ENCODE measurements at places on chromosomes 7 and 10. TPM values are rescaled to one million over a fixed set of nuclear protein-coding genes. Genes with fewer than 3 reads are reported as not detected.
A peak's percentile ranks its signal among the peaks of the same experiment; 100 is the strongest.

DNA sequence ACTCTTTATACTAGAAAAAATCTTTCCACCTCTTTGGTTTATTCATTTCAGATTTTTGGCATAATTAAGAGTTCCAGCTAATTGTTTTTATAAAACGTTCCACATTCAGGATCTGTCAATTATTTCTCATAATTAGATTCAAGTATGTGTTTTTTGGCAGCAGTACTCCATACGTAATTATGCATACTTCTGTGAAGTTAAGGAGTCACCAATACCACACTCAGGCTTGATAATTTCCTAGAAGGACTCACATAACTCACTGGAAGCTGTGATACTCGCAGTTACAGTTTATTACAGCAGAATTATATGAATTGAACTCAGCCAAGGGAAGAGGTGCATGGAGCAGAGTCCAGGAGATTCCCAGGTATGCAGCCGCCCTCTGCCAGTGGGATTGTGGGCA, 290.5 kb upstream of the AKR1E2 start:
- no peaks in the 10 kb centered on the region for H3K36me3 ChIP-seq
- peaks cover 10% of the 10 kb centered on the region for H3K4me1 ChIP-seq
- no peak overlapping the region for H3K27ac ChIP-seq
- no peak for DNase-seq
- H3K4me3 ChIP-seq: no peak overlapping the region

TYSND1 gene
- 11.4 TPM for total RNA-seq

DNA sequence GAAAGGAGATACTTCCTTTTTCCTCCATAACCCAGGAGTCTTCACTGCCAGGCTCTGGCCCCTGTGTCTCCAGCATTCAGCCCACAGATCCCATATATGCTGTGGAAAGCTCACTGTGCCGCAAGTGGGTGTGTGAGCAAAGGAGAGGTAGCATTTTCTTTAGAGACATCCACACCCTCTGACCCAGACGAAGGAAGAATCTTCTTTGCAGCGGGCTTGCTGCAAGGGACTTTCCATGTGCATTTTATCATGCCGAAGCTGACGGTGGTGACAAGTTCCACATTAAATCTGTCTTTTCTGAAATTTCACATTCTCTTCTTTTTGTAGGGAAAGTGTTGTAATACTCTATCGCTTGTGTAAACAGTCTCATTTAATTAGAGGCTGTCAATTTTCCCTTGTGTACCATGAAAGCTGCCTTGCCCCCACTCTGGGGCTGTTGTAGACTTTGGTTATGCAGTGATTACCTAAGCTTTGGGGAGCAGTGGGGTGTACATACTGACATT, 409.5 kb downstream of the SUGCT start:
- no peaks in the 10 kb centered on the region for H3K36me3 ChIP-seq
- H3K4me3 ChIP-seq: peak overlapping the region; percentile 39

GRCh38 chr10:36091007-36091406, 448.9 kb upstream of the FZD8 start:
- peaks cover 3% of the 10 kb centered on the region for H3K4me1 ChIP-seq
- no peak for DNase-seq
- H3K4me3 ChIP-seq: no peak overlapping the region
- H3K36me3 ChIP-seq: no peaks in the 10 kb centered on the region
- H3K27me3 ChIP-seq: no peaks in the 10 kb centered on the region
- no peak overlapping the region for H3K27ac ChIP-seq

DNA sequence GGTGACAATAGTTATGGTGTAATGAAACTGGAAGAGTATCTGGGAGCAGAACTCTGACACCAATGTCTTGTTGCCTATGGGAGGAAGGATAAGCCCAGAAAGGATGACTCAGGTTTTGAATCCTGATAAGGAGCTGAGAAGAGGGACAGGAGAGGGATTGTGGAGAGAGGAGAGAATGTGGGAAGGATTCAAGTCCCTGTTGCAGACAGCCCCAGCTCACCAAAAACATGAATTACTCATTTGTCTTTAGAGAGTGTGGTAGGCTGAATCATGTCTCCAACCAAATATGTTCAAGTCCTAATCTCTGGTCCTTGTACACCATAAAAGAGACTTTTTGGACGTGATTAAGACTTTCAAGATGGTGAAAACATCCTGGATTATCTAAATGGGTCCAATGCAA, 206.9 kb upstream of the PHYHIPL start:
- no peak for DNase-seq
- H3K27ac ChIP-seq: no peak overlapping the region
- H3K36me3 ChIP-seq: no peaks in the 10 kb centered on the region
- H3K4me3 ChIP-seq: no peak overlapping the region
- no peaks in the 10 kb centered on the region for H3K4me1 ChIP-seq

DNA sequence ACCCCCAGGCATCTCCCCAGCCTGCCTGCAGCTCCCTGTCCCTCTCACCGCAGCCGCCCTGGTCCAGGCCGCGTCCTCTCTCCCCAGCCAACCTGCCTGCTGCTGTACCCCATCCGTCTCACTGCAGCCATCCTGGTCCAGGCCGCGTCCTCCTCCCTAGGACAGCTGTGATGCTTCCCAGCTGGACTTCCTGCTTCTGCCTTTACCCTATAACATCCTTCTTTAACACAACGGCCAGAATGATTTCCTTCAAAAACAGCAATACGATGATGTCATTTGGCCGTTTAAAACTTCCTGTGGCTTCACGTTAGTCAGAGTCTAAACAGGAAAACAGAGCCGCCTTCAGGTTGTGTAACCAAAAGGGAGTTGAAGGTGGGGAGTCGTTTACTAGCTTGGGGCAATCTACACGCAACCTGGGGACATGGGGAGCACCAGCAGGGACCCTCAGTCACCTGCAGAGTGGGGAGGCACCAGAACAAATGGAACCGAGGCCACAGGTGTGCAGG, 32.2 kb upstream of the ZFAND2A start:
- no peak overlapping the region for H3K4me3 ChIP-seq
- H3K27ac ChIP-seq: no peak overlapping the region
- no peaks in the 10 kb centered on the region for H3K36me3 ChIP-seq
- no peaks in the 10 kb centered on the region for H3K4me1 ChIP-seq

- H3K4me3 ChIP-seq: no peak overlapping the region
- H3K4me1 ChIP-seq: no peaks in the 10 kb centered on the region
- no peaks in the 10 kb centered on the region for H3K36me3 ChIP-seq
- no peak overlapping the region for H3K27ac ChIP-seq
- no peak for DNase-seq
- peaks cover 5% of the 10 kb centered on the region for H3K27me3 ChIP-seq
Observed at GRCh38 chr7:26534649-26535482, 243.2 kb downstream of the SNX10 start.
